ENCODE measurements at places on chromosomes 1 and 21. TPM values are rescaled to one million over a fixed set of nuclear protein-coding genes. Genes with fewer than 3 reads are reported as not detected.

- H3K4me1 ChIP-seq: no peaks in the 10 kb centered on the region
- peaks cover 8% of the 10 kb centered on the region for H3K36me3 ChIP-seq
- H3K27me3 ChIP-seq: no peaks in the 10 kb centered on the region
- no peak overlapping the region for H3K27ac ChIP-seq
Observed at GRCh38 chr21:28193189-28193588, 799.5 kb downstream of the LTN1 start.

GRCh38 chr1:109783436-109783835 is 19.7 kb upstream of the EPS8L3 start:
- no peaks in the 10 kb centered on the region for H3K36me3 ChIP-seq
- DNase-seq: no peak
- H3K4me1 ChIP-seq: peaks cover 39% of the 10 kb centered on the region
- H3K4me3 ChIP-seq: peak overlapping the region; percentile 34
- H3K27ac ChIP-seq: peak overlapping the region; percentile 79

- H3K4me1 ChIP-seq: peaks cover 6% of the 10 kb centered on the region
- peak overlapping the region; percentile 66 for H3K27ac ChIP-seq
- DNase-seq: no peak
- H3K4me3 ChIP-seq: peak overlapping the region; percentile 35
- peaks cover 4% of the 10 kb centered on the region for H3K27me3 ChIP-seq
Observed at GRCh38 chr1:209363112-209363511, 220.4 kb upstream of the CAMK1G start.

GRCh38 chr1:84883286-84883685 is 9.7 kb downstream of the LPAR3 start:
- no peaks in the 10 kb centered on the region for H3K36me3 ChIP-seq
- no peak overlapping the region for H3K4me3 ChIP-seq
- H3K4me1 ChIP-seq: peaks cover 9% of the 10 kb centered on the region
- no peak for DNase-seq
- H3K27me3 ChIP-seq: peaks cover 8% of the 10 kb centered on the region

DNA sequence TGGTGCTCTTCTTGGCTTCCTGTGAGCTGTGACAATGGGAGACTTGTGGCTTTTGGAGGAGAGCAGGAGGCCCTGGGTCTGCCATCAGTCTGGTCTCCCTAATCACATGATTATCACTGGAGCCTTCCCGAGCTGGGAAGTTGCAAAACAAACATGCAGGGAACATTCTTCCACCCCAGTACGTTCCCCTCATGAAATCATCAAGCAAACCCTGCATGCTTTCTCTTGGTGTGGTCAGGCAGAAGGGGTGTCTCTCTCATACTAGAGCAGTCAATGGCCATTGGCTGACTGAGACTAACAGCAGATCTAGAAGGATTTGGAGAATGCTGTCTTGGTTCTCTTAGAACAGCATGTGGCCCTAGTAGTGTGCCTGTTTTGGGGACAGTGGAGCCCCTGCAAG is 111.2 kb downstream of the LIPI start:
- H3K36me3 ChIP-seq: peaks cover 13% of the 10 kb centered on the region
- H3K4me1 ChIP-seq: no peaks in the 10 kb centered on the region
- DNase-seq: no peak
- no peaks in the 10 kb centered on the region for H3K27me3 ChIP-seq
- no peak overlapping the region for H3K4me3 ChIP-seq

DNA sequence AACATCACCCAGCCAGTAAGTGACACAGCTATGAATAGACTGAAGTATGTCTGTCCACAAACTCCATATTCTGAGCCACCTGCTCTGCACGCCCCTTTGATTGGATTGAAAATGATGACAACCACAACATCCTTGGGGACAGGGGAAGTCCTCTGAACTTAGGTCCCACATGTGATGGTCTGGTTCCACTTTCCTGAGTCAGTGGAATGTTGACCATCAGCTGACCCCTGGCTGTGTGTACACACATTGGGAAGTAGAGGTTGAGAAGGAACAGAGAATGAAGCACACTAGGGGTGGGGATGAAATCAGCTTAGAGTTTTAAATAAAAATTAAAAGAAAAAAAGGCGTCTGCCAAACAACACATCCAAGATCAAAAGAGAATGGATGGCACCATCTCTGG is 8.0 kb upstream of the DISP3 start:
- no peaks in the 10 kb centered on the region for H3K36me3 ChIP-seq
- H3K27me3 ChIP-seq: peaks cover 38% of the 10 kb centered on the region
- no peak for DNase-seq
- H3K27ac ChIP-seq: no peak overlapping the region

DNA sequence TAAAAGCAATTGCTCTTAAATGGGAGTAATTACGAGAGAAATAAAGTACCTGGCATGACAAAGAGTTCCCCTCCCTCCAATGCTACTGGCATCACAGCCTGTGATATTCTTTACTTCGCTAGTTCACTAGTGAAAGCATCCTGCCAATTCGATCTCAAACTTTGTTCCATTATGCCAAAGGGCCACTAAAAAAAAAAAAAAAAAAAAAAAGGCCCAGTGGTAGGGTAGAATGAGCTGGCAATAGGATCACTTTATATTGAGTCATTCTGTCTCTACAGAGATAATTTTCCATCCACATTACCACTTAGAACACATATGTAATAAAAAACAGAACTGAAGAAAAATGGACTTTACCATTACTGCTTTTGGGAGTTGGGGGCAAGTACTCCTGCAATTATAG is 11.2 kb downstream of the PUM1 start:
- H3K36me3 ChIP-seq: peaks cover 37% of the 10 kb centered on the region
- H3K27ac ChIP-seq: peak overlapping the region; percentile 49
- H3K4me3 ChIP-seq: no peak overlapping the region
- peaks cover 31% of the 10 kb centered on the region for H3K4me1 ChIP-seq
- no peak for DNase-seq

Gene MAN1C1
- total RNA-seq: 9.1 TPM

Gene RYR2
- 1.0 TPM for total RNA-seq

Gene TNFSF4
- total RNA-seq: 0.58 TPM

Gene CD52
- 0.75 TPM for total RNA-seq

Measured in type B pancreatic cell (in vitro differentiated cells).